ENCODE measurements at places on chromosomes 4 and X. TPM values are rescaled to one million over a fixed set of nuclear protein-coding genes. Genes with fewer than 3 reads are reported as not detected.

Gene ERVMER34-1
- 5.3 TPM for polyA plus RNA-seq

Gene JCHAIN
- polyA plus RNA-seq = not detected

Gene SOWAHB
- not detected for polyA plus RNA-seq

Gene MEPE
- not detected for polyA plus RNA-seq

Gene PCDH7
- polyA plus RNA-seq = 6.7 TPM

Gene APOOL
- 2.8 TPM for polyA plus RNA-seq

Gene TRIM75
- polyA plus RNA-seq = not detected

Gene IL21
- polyA plus RNA-seq = not detected

Gene NAAA
- polyA plus RNA-seq = 4.1 TPM

Gene ZCCHC18
- 0.08 TPM for polyA plus RNA-seq

Gene CT55
- polyA plus RNA-seq = not detected

Gene FNIP2
- 1.7 TPM for polyA plus RNA-seq

Gene PNMA6A
- polyA plus RNA-seq = 0.64 TPM

Gene SH3BGRL
- 38.9 TPM for polyA plus RNA-seq

Gene KLF8
- polyA plus RNA-seq = 1.8 TPM

Gene HOPX
- 8.8 TPM for polyA plus RNA-seq

Gene SPANXN2
- not detected for polyA plus RNA-seq

- peak; percentile 51 for DNase-seq
Observed at GRCh38 chr4:26459054-26459755, 31.1 kb downstream of the CCKAR start.

GRCh38 chr4:168028970-168029597 is 63.3 kb upstream of the ANXA10 start:
- DNase-seq = no peak

- peak; percentile 50 for DNase-seq
Observed at GRCh38 chr4:48668254-48669017, 111.6 kb downstream of the FRYL start.

DNA sequence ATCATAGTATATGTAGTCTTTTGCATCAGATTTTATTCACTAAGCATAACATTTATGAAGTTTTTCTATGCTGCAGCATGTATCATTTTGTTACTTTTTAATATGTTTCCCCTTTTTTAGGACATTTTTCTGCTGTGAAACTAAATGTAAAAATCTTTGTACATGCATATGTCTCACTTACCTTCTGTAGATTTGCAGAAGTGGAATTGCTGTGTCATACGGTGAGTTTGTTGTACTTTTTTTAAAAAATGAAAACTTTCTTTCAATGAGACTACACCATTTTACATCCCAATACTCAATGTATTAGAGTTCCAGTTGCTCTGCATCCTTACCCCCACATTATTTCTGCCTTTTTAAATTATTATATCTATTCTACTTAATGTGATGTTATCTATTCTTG is 868.9 kb downstream of the PDHA2 start:
- DNase-seq = no peak

DNA sequence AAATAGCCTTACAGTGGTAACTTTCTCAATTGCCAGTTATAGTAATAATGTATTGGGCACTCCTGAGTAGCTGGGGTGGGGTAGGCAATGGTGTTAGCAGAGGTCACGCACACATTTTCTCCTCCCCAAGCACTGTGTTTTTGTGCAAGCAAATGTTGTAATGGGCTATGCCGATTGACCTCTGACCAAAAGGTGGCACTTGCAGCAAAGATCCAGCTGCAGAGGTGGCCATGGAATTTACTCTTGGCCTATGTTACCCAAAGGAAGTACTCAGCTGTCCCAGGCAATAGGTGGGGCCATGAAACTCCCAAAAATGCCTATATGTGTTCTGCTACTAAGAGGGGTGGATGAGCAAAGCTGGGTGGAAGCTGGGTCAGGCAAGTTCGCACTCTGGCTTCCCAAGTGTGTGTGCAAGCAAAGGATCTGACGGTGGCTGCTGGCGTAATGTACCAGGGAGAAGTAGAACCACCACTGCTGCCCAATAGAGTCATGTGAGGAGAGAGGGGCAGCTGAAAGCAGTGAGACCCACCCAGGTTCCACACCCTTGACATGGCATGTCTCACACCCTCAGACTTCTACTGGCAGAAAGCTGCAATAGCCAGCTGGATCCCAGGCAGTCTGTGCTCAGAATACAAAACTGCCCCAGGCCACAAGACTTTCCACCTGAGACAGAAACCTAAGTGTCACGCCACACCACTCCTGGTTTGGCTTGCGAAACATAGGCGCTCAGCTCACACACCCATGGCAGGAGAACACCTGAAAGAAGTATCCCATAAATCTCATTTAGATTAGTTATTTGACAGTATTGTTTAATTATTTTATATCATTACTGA is 353.3 kb upstream of the EMCN start:
- no peak for DNase-seq

DNA sequence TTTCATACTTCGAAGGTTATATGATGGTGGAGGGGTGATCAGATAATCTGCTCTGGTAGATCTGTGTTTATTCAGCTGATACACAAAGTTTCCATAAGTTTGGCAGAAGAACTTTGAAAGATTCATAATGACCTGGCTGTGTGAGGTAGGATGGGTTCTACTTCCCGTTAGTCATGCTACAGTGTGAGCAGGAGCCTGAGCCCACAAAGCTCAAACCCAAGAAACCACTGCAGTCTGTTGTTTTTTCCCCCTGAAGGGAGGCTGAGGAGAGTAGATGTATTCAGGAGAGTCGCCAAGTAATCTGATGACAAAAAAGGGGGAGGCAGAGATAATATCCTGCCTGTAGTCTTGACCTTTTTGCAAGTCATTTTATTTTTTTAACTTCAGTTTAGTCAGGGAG is 52.8 kb upstream of the PPP3CA start:
- peak; percentile 7 for DNase-seq

DNA sequence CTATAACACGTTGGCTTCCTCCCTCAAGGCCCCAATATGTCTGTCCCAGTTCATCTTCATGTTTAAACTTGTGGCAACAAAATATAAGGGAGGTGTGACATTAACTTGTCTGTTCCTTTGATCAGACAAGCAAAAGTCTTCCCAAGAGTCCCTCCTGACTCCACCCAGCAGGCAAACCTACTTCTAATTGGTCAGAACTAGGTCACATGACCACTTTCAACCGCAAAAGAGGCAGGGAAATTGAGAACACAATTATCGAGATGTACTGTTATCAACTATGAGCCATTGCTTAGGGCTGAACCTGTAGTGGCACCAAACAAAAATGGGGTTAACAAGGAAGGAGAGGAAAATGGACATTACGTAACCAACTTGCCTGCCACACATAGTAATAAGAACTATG is 246.8 kb upstream of the TET2 start:
- DNase-seq = no peak

DNA sequence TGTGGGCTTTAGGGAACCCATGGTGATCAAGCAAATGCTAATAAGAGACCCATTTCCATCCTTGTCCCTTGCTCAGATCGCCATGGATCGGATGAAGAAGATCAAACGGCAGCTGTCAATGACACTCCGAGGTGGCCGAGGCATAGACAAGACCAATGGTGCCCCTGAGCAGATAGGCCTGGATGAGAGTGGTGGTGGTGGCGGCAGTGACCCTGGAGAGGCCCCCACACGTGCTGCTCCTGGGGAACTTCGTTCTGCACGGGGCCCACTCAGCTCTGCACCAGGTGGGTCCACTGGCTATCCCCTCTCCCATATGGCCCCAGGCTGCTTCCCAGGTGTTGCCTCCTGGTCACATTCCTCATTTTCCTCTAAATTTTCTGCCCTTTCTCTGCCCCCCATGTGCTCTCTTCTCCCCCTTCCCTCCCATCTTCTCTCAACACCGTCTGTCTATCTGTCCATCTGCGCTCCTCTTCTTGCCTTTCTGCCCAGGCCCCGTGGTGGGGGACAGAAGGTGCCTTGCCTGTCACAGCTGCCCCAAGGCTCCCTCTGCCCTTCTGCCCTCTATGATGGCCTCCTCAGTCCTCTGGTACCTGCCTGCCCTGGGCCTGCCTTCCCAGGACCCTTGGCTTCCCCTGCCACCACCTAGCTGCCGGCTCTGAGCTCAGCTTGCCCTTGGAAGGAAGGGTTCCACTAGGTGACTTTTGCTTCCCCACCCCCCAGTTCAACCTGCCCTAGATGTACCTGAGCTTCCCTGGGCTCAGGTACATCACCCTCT is 5.2 kb downstream of the CDK16 start:
- DNase-seq = no peak

GRCh38 chr4:2745981-2746806 is 9.9 kb downstream of the TNIP2 start:
- DNase-seq = peak; percentile 86

- peak; percentile 22 for DNase-seq
Observed at GRCh38 chr4:71713611-71714203, 70.2 kb downstream of the GC start.

DNA sequence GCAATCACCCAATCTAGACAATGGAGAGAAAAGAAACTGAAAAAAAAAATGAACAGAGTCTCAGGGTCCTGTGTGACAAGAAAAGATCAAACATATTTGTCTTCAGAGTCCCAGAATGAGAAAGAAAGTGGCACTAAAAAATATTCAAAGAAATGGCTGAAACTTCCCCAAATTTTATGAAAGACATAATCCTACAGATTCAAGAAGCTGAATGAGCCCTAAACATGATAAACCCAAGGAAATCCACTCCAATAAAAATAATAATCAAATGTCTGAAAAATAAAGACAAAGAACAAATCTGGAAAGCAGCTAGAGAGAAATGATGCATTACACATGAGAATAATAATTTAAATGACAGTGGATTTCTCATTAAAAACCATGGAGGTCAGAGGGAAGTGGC is 130.3 kb upstream of the CITED1 start:
- DNase-seq = no peak

GRCh38 chr4:40601641-40602040 is 28.0 kb downstream of the RBM47 start:
- no peak for DNase-seq

- peak; percentile 37 for DNase-seq
Observed at GRCh38 chr4:109945056-109945455, 32.4 kb downstream of the EGF start.

DNA sequence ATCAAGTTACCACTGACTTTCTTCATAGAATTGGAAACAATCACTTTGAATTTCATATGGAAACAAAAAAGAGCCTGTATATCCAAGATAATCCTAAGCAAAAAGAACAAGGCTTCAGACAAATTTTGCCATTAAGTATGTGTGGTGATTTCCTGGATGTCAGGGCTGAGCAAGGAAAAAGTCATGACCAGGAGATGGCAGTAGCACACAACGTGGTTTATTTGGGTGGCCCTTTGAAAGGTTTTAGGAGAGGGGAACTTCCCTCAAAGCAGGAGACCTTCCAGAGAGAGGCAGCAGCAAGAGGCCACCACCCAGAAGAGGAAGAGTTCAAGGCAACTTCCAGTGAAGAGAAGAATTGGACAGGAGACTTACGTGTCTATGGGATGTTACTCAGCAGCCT is 18.1 kb upstream of the ZXDB start:
- DNase-seq = no peak

DNA sequence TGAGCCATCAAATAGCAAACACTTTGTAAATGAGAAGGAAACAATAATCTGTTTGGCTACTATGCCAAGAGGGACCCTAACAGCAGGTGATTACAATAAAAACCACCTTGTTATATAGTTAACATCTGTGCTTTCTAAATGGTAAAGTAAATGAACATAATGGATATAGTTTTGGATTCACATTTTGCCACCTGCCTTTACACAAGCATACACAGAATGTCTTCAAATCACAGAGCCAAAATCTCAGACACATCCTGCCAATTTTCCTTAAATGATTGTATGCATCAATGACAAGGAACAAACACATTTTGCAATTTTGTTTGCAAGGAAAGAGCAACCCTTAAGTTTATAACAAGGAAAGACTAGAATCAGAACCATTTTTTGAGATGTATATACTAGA is 334.2 kb downstream of the FSTL5 start:
- DNase-seq = no peak

DNA sequence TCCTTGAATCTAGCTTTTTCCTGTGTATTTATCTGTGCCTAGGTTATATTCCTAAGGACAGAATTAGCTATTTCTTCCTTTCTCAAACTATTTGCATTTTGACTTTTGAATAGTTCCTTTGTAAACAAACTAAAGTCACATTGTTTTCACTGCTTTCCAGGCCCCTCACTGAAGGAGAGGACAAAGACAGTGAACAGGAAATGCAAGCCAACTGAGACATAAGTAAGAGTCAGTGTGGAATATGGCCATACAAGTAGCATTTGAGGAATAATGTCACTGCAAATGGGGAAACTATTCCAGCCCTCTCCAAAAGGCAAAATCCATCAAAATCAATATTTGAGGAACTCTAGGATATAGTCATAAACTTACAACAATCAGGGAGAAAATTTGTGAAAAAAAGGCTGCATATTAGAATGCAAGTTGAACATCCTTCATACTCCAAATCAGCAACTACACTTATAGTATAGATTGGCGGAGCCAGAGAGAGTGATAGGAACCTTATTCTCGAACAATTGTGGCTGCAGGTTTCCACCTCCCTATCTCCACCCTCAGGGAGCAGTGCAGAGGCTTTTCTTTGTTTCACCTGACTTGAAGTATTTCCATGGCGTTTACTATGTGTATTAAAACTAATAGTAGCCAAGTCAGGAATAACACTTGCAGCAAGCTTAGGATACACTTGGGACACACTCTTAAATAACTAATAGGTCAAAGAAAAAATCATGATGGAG is 1110.4 kb upstream of the ADGRL3 start:
- no peak for DNase-seq

GRCh38 chr4:14111730-14112181 is 484.2 kb upstream of the BOD1L1 start:
- no peak for DNase-seq

GRCh38 chrX:136692271-136692670 is 44.3 kb downstream of the CD40LG start:
- no peak for DNase-seq

DNA sequence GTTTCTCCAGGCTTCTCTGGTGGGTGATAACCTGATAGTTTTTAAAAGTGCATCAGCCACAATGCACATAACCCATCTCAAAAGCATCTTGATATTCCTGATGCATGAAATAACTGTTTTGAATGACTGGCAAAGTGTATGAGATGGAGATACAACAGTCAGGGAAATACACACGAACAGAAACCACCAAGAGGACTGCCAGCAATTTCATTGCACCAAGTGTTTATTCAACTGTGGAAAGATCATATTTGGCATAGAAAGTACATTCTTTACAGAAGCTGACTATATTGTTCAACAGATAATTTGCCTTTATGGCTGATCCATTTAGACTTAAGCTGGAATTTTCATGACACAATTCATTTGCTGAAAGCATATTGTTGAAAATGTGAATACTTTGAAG is 139.5 kb downstream of the SLIT2 start:
- peak; percentile 9 for DNase-seq

- peak; percentile 84 for DNase-seq
Observed at GRCh38 chr4:77092975-77093374, 17.2 kb upstream of the CCNI start.

- no peak for DNase-seq
Observed at GRCh38 chr4:156596706-156597329, 374.8 kb downstream of the PDGFC start.

DNA sequence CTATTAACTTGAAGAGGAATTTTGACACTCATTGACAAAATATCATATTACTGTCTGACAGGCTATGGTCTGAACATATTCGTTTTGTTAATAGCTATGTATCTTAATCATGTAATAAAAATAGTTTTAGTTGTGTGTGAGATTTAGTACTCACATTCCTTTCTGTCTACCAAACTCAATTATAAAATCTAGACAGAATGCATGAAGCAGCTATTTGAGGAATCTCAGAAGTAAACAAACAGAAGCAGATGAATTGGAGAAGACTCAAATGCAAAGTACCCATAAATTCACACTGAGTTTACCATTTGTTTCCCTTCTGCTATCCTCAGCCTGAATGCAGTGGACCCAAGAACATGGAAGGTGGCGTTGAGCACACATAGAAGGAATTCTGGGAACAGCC is 841.6 kb upstream of the AADAT start:
- DNase-seq = no peak

All from foreskin keratinocyte (primary cell).